ENCODE measurements at places on chromosomes 11 and 22.

DNA sequence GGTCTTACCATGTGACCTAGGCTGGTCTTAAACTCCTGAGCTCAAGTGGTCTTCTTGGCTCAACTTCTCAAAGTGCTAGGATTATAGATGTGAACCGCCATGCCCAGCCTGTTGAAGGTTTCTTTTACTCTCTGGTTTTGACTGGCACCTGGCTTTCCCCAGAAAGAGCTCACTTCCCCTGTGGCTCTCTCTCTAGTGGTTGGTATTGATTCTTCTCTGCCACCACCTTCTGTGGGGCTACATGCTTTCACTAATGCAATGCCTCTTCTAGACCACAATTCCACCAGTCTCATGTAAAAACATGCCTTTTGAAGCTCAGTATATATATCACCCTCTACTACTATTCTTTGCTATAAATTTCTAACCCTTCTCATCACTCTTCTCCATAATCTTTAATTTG lies 67.2 kb downstream of the CCDC83 start:
- no peak for DNase-seq

DNA sequence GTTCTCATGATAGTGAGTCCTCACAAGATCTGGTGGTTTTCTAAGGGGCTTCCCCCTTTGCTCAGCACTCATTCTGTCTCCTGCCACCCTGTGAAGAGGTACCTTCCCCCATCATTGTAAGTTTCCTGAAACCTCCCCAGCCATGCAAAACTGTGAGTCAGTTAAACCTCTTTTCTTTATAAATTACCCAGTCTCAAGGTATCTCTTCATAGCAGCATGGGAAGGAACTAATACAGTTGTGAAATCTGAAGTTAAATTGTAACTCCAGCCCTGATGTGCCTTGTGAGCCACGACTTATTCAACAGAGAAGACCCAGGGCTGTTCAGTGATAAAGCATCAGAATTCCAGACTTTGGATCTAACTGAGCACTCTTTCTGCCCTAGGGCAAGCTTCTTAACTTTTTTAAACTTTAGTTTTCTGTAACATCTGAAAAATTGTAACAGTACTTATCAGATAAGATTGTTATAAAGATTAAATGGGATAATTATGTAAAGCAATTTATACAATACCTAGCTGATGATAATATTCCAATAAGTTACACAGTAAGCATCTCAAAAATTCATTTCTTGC lies 220.0 kb downstream of the TRPC6 start:
- DNase-seq = no peak

DNA sequence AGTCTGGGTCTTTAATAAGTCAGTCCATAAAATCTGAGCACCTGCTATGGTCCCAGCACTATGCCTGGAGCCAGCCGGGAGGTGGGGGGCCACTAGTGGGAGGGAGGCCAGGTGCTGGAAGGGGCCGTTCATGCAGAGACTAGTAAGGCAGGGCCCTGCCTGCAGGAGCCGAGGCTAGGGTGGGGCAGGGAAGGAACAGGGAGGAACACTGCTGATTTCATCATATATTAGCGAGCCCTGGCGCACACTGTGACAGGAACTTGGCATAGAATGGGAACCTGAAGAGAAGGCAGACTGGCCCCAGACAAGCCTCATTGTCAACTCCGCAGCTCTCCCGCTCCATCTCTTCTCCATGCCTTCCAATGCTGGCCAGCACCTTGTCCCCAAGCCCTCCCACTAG lies 7.1 kb downstream of the VSIG10L2 start:
- no peak for DNase-seq

DNA sequence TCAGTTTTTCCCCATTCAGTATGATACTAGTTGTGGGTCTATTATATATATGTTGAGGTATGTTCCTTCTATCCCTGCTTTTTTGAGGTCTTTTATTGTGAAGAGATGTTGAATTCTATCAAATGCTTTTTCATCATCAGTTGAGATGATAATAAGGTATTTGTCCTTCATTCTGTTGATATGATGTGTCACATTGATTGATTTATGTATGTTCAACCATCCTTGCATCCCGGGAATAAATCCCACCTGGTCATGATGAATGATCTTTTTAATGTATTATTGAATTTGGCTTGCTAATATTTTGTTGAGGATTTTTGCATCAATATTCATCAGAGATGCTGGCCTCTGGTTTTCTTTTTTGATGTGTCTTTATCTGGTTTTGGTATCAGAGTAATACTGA lies 26.0 kb downstream of the ENDOD1 start:
- no peak for DNase-seq

DNA sequence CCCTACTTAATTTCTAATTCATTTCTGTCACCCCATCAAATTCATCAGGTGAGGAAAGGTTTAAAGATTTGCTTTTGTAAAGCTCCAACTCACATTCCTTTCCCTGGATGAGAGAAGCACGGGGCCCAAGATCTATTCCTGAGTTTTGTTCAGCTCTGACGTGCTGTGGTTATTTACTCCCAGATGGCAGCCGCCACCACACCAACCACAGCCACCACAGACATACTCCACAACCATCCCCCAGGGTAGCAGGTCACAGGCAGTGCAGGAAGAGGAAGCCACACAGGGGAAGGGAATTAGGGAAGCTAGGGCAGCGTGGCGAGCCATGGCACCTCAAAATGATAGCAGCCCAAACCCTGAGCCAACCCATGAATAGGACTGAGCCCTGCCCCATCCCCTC lies 63.5 kb upstream of the CSNK2A3 start:
- DNase-seq = no peak

Data from CD4-positive, alpha-beta T cell treated with Interleukin-17A for 4 hours (primary cell).